NCI-H1092 (cell line): ENCODE measurements at places on chromosomes 7 and 10.

GRCh38 chr7:2523461-2523936 is 3.9 kb downstream of the LFNG start:
- DNase-seq = peak; percentile 63

GRCh38 chr7:100483090-100483721 is 521 bp upstream of the NYAP1 start:
- peak; percentile 43 for DNase-seq

GRCh38 chr7:44534087-44534486 is 7.0 kb downstream of the NPC1L1 start:
- no peak for DNase-seq

DNA sequence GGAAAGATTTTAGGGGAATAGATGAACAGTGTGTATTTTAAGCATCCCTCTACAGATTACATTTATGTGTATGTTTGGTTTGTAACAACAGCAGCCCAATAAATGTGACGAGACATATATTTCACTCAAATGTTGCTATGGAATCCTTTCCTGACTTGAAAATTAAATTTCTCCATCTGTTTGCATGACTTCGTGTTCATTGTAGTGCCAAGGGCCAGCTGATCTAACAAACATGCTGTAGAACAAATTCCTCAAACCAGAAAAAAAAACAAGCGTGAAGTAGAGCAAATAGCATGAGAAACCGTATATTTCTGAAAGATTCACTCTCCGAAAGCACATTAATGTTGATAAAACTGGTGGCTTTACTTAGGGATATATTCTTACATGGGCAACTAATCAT is 87.8 kb downstream of the NRCAM start:
- DNase-seq = no peak

DNA sequence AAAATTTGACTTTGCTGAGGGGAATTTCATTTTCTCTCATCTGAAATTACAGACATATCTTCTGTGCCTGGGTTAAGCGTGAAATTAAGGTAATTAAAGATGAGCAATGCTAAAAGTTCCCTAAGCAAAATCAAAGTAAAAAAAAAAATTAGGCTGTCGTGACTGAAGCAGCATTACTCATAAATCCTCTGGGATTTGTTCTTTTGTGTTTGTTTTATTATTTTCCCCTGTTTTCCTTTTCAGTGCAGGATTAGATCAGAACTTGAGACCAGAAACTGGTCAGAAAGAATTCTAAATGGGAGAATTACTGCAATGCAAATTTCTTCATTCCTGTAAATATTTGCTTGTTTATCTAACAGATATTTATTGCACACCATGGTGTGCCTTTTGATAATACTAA is 141.4 kb upstream of the BET1 start:
- no peak for DNase-seq

GRCh38 chr10:122637376-122637775 is 62.3 kb downstream of the C10orf120 start:
- DNase-seq = peak; percentile 62

GRCh38 chr10:132373241-132373955 is 23.6 kb upstream of the PWWP2B start:
- no peak for DNase-seq
